ENCODE measurements at places on chromosomes 2 and 18.

DNA sequence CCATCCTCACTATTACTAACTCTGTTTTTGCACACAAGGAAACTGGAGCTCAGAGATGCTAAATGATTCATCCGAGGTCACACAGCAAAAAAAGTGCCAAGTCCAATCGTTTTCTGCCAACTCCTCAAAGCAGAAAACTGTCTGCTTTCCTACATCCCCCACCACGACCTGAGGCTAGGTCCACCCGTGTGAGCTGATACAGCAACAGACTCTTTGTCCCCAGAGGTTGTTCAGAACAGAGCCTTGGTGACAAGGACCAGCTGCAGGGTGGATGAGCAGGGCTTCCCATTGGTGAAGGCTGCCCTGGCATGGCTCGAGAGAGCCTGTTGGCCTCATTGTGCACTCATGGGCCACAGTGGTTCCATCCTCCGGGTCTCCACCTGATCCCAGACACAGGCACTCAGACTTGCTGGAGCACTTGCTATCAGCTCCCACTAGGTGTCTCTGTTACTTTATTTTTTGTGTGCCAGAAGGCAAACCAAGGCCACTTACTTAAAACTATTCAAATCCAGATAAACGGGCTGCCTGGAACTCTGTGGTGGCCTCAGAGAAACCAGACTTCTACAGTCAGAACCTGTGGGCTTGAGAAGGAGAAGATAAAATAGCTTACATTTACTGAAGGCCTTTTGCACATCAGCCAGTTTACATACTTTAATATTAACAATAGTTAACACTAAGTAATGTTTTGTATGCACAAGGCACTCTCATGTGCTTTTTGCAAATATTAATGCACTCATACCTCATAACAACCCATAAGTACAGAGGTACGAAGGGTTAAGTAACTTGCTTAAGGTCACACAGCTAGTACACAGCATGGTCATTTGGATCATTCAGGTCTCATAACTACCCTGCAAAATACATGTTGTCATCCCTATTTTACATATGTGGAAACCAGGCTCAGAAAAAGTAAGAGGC lies 62.9 kb upstream of the CTIF start:
- peak; percentile 6 for DNase-seq

GRCh38 chr18:24726727-24727492 lies 266.5 kb downstream of the HRH4 start:
- DNase-seq: peak; percentile 14

DNA sequence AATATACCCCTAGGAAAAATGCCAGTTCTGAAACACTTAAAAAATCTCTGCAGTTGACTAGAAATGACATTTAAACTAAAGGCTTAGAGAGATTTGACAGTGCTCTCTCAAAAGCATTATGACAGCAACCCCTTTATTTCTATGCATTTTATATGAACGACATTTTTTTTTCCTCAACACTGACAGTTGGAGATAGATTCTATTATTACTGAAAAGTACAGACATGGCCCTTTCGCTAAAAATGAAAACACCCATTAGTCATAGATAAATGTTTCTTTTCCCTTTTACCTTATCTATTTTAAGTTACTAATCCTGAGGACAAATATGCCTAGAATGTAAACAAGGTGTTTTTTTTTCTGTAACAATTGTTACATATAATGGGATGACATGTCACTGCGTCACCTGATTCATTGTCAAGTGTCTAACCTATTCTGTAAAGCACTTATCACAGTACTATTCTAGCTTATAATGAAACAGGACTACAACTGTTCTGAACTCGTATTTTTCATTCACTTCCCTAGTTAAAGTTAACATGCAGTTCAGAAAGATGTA lies 1169.6 kb upstream of the CRIM1 start:
- DNase-seq: no peak

- no peak for DNase-seq
Observed at GRCh38 chr2:58364098-58364497, 123.0 kb upstream of the FANCL start.

- no peak for DNase-seq
Observed at GRCh38 chr2:3349211-3349693, 28.4 kb downstream of the EIPR1 start.

DNA sequence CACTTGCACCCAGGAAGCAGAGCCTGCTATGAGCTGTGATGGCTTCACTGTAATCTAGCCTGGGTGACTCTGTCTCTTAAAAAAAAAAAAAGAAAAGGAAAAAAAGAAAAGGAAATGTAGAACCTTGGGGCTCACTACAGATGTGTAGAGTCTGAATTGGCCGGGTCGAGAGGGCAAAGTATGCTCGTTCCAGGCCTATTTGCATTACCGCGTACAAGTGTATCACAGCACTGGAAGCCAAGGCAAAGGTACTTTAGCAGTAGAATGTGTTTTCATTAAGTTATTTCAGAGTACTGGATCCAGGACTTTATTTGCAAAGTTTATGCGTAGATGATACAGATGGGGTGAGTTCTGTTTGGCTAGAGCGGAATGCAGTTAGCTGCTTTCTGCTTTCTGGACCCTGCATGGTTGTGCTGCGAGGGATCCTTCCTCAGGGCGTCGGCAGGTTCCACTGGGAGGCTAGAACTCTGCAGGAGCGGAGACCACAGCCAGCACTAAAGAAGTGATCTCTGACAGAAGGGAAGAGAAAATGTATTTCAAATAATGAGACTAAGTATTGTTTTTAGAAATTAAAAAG lies 51.8 kb downstream of the LDLRAD4 start:
- no peak for DNase-seq

GRCh38 chr2:96089356-96090195 lies 26.8 kb downstream of the ADRA2B start:
- no peak for DNase-seq

- DNase-seq: no peak
Observed at GRCh38 chr2:240795916-240796510, 24.0 kb downstream of the KIF1A start.

- no peak for DNase-seq
Observed at GRCh38 chr2:176071330-176072291, 12.2 kb downstream of the EVX2 start.

DNA sequence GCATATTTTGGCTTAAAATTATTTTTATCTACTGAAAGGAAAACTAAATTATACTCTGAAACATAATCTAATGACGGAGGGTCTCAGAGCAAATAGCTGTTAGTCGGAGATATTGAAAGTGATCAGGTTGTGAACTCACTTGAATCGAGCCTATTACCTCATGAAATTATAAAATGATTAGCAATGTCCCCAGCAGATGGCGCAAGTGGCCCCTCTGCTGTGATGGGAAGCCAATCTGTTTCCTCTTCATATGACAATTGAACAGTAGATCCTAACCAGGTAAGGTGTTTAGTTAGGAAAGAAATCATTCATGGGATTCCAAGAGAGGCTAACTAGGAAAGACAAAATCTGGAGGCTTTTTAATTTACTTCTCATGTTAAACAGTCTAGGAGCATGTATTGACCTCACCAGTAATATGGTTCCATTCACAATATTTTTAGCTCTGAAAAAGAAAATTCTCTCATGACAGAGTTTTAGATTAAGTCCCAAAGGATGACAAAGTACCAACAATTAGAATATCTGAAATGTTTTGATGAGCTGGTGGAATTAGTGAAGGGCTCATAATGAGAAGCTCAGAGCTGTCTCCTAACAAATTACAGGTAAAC lies 29.9 kb upstream of the MPPE1 start:
- DNase-seq: peak; percentile 84

Measured in stimulated activated effector memory CD8-positive, alpha-beta T cell treated with anti-CD3 and anti-CD28 coated beads, Interleukin-12 subunit alpha, Interleukin-12 subunit beta, amount 100 ng/mL, for 72 hours (primary cell).